ENCODE measurements at places on chromosomes 6 and 20.

DNA sequence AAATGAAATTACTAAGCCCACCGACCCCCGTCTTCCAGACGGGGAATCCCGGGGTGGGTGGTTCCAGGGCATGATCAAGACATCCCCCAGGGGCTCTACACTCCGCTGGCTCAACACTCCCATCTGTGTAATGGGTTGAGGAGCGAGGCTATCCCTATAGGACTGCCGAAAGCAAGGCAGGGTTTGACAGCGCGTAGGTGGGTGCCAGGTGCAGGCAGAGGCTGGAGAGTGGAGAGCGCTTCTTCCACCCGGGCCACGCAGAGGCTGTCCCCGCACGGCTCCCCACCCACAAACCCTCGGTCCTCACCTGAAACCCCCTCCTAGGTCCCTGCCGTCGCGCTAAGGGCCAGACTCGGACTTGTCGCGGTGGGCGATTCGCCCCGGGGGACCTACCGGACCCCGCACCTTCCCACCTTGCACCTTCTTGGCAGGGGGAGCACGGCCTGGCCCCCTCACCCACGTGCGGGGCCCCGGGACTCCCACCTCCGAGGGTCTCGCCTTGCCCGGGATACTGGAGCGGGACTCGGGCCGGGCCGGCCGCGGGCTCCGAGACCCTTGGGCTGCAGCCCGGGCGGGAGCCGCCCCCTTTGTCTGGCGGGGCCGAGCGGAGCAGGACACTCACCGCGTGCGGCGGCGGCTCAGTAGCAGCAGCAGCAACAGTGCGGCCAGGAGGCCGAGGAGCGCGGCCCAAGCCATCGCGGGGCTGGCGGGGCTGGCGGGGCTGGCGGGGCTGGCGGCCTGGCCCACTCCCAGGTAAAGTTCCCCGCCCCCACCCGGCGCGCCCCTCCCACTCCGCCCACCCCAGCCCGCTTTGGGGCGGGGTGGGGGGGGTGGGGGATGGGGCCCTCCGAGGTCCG is at the start of gene PTGIS:
Gene PTGIS (minus strand): TSS at position 717 of the 857 bp plus-strand sequence. CDS start 21 bp downstream, at position 696.
- DNase-seq = peak; percentile 71

- DNase-seq = no peak
Observed at GRCh38 chr20:38157635-38158495, 7.2 kb downstream of the TGM2 start.

DNA sequence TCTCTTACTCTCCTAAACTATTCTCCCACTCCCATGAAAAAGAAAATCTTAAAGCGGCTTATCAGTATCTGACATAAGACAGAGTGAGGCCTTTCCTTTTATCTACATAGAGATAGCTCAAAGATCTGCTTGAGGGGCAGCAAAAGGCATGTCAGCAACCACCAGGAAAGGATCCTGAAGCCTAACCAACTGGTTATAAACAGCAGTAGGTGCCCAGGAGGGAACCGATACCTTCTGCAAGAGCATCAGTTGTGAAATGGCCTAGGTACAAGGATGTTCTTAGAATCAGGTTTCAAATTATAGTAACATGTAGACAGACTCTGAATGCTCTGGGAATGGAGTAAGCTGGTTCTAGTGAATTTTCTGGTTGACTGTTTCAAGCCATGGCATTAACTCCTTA is 21.4 kb downstream of the JARID2 start:
- DNase-seq = no peak

DNA sequence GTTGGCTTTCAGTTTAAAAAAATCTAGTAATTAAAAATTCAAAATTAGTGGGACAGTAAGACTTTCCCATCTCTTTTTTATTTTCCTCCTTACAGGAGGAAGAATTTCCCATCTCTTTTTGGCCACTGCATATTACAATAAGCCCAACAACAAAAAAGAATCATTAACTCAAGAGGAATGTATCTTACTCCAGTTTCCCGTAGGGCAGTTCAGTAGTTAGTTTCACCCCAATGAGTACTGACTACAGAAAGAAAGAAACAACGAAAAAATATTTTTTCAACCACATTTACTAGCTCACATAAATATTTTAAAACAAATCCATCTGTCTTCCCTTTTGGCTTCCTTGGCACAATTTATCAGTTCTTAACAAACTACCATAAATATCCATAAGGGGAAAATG is 14.9 kb upstream of the BLOC1S5 start:
- no peak for DNase-seq

- DNase-seq = no peak
Observed at GRCh38 chr6:35216851-35217811, 3.4 kb downstream of the SCUBE3 start.

DNA sequence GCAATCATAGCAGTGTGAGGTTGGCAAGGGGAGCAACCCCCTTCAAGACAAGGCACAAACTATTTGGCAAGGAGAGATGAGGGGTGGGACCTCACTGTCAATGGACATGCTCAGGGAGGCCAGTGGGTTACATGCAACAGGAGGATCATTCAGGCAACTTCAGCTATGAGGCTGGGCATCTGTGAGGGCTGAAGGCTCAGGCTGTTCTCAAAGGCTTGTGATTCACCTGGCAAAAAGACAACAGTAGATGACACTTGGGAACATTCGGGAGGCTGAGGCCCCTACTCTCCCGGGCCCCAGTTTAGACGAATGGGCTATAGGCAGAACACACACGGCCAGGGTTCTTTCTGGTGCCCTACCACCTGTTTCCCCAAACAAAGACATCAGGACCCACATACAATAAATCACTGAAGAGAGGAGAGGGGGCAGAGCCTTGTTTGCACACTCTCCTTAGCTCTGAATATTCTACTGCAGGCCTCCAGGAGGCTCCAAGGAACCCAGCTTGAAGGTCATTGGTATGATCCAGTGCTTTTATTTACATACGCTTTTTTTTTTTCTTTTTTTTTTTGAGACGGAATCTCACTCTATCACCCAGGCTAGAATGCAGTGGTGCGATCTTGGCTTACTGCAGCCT is 7.9 kb downstream of the TUBB start:
- no peak for DNase-seq

GRCh38 chr6:14200047-14200446 is 82.5 kb downstream of the CD83 start:
- DNase-seq = no peak

Measured in right kidney (tissue), 9 donors.